ENCODE measurements at places on chromosomes 3 and 15.
A peak's percentile ranks its signal among the peaks of the same experiment; 100 is the strongest.

DNA sequence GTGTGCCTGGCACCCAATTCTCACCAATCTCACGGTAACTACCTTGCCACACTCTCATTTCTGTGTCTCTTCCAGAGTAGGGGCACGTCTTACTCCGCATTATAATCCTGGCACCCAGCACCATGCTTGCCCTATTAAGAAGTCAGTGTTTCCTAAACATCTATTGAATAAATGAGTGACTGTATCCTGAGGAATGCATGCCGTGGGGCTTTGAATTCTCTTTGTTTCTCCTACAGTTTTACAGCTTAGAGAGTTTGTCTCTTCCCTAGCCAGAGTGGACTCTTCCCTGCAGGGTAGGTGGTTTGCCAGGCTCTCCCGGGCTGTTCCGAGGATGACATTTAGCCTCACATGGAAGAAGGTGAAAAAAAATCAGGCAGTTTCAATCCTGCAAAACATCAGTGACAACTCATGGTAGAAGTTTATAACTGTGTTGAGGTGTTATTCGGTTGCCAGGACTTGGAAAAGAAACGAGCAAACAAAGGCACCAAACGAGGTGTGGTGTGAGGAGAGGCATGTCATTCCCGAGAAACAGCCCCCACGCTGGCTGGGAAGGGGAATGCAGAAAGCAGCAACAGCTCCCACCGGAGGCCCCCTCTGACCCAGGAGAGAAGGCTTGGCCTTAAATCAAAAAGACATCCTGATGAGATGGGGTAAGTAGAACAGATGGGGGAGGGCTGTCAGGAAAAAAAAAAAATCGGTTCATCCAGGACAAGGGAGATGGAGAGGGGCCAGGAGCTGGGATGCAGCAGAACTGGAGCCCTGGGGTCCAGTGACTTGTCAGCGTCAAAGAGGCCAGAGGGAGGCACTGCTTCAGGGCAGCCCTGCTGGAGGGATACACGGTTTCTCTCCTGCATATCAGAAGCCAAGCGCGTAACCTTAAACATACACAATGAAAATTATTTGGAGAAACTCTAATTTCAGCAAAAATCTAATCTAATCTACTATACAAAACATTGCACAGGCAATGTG is 168.4 kb upstream of the ARRDC4 start:
- no peak for DNase-seq

GRCh38 chr15:42101861-42102260 is 7.5 kb upstream of the PLA2G4D start:
- no peak for DNase-seq

DNA sequence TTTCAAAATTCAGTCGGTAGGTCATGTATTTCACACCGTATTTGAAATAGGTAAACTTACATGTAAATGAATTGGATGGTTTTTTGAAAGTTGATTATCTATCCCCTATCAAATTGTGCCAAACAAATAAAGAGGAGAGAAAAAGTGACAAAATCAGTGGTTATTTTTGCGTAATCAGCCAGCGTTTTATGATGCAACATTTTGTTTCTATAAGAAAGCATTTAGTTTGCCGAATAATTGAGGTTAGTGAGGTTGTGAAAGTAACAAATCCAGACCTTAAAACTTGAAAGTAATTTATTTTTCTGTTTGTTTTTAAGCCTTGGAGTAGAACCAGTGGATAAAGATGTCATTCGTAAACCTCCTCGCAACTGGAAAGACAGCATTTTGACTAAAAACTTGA is 29.3 kb downstream of the ASTE1 start:
- no peak for DNase-seq

DNA sequence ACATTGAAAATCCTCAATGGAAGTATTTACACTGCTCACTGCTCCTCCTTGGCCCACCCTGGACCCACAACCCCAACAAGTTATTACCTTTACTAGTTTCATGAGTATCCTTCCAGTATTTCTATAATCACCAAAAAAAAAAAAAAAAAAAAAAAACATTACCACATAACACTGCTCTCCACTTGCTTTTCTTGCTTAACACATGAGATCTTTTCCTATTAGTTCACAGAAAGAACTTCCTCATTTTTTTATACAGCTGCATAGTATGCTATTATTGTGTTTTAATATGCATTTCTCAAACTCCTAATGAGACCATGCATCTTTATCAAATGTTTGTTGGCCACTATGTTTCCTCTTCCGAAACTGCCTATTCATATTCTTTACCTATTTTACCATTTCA is 14.6 kb downstream of the GABPB1 start:
- no peak for DNase-seq

DNA sequence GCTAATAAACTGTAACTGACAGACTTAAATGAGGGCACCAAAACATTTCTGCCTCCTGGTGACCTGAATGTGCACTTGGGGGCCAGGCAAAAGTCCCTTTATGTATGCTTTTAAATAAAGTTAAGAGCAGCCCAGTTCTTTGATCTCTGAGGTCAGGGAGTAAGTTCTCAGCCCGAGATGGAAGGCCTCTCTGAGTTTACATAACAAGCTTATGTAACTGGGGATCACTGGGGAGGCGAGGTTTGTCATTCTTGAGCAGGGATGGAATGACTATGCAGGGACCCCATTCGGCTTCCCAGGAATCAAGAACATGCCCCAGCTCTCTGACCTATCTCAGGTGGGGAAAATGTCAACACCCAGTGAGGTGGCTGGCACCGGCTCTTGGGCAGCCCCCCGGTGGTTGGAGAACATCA is 198.7 kb upstream of the BHLHE40 start:
- DNase-seq = no peak

- DNase-seq = no peak
Observed at GRCh38 chr15:70431854-70432253, 331.5 kb downstream of the UACA start.

- no peak for DNase-seq
Observed at GRCh38 chr15:41923401-41923997, 29.6 kb upstream of the SPTBN5 start.

DNA sequence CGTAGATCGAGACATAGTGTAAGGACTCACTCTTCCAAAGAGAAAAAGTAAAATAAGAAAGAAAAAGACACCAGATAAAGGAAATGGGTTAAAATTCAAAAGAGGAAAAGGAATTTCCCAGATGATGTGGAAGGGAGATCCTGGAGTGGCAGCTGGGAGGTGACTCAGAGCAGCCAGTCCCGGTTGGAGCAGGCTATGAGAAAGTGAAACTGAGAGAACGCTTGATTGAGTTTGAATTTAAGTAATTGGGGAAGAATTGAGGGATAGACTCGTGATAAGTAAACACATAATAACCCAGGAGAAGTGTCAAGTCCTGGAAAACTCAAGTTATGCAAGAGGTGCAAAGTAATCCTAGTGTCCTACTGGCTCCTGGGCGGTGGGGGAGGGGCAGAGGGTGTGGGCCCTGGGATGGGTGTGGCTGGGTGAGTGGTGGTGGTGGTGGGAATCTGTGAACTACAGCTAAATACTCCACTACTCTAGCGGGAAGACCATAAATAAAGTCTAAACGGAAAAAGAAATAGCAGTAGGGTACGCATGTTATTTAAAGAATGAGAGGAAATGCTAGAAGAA is 1.2 kb downstream of the PRR20G start:
- DNase-seq = peak; percentile 61

GRCh38 chr3:88180398-88180999 is 30.7 kb downstream of the C3orf38 start:
- peak; percentile 1 for DNase-seq

GRCh38 chr3:59304296-59304695 is 254.5 kb upstream of the CFAP20DC start:
- DNase-seq = no peak

- no peak for DNase-seq
Observed at GRCh38 chr3:44674211-44674610, 25.7 kb downstream of the ZNF35 start.

GRCh38 chr3:140731440-140732119 is 53.7 kb downstream of the TRIM42 start:
- DNase-seq = no peak

GRCh38 chr3:38345879-38346586 is 552 bp upstream of the XYLB start:
- DNase-seq = no peak

DNA sequence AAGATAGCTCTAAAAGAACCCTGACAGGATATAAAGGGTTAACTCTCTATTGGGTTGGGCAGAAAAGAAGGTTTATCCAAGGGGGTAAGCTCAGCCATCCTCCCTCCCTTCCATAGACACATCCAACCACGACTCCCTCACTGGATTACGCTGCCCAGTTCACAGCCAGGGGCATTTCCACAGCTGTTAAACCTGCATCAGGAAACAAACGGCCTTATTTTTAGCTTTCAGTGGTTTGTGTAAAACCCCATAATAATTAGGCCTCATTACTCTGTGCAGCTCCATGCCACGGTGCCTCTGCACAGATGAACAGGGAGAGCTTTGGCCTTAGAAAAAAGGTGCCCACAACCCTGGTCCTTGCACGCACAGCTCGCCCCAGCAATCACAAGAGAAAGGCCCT is 110.6 kb downstream of the GABRB3 start:
- no peak for DNase-seq

GRCh38 chr3:69330891-69331400 is 54.9 kb downstream of the FRMD4B start:
- no peak for DNase-seq

DNA sequence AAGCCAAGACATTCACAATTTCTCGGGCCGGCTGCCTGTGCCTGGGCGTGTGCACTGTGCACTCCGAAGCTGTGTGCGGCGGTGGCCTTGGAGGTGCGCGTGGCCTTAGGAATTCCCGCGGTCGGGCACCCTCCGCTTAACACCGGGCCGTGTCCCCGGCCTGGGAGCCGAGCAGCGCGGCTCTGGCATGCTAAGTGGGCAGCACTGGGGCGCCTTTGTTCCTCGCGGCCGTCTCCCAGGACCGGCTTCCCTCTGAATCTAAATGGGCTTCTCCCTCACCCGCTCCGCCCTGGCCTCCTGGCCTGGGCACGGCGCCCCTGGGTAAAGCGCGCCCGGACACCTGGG is 498 bp upstream of the ARNT2 start:
- DNase-seq = peak; percentile 65

- DNase-seq = no peak
Observed at GRCh38 chr3:103388214-103388613, 953.4 kb downstream of the ZPLD1 start.

GRCh38 chr3:46852839-46853355 is 10.3 kb downstream of the MYL3 start:
- no peak for DNase-seq

- no peak for DNase-seq
Observed at GRCh38 chr15:48631176-48631770, 14.2 kb downstream of the FBN1 start.

DNA sequence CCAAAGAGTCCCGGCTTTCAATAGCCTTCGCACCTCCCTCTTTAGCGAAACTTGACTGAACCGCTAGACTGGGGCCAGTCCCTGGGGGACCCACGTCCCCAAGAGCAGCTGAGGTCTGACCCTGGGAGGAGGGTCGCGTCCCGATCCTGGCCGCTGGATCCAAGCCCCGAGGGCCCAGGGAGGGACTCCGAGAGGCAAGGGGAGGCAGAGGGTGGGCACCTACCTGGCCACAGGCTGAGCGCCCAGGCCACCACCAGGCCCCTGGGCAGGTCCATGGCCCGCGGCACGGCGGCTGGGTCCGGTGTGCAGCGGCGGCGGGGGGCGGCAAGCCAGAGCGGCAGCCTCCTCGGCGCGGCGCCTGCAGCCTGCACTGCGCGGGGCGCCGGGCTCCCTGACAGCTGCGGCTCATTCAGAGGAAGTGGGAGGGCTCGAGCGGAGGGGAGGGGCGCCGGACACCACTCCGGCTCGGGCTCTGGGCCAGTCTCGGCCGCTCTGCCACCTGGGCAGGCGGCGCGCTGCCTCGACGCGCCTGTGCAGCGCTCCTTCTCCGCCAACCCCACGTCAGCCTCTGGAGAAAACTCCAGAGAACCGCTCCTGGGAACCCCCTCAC is at the start of gene ITGA11:
ITGA11 (minus strand) TSS at position 372 of the 610 bp plus-strand sequence; CDS start at position 275, 97 bp downstream.
- peak; percentile 76 for DNase-seq

DNA sequence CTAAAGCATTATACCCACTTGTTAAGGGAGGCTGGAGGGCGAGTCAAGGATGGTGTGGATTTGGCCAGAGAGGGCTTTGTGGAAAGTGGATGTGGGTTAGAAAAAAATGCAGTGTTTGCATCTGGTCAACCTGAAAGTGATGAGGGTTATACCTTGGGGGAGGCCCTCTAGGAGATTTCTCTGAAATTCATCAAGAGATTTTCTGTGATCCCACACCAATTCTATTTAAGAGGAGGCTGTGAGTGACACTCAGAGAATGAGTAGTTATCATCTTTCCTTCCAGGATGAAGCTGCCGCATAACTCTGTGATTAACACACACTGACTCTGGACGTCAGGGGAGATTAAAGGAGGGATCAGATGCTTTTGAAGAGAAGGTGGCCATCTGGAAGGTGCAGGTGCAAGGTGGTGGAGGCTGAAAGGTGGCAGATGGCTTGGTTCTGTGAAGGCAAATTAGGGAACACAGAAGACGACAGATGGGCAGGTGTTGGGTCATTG is 54.8 kb downstream of the ANAPC13 start:
- DNase-seq = peak; percentile 88

- DNase-seq = no peak
Observed at GRCh38 chr3:7205962-7206361, 345.0 kb downstream of the GRM7 start.

DNA sequence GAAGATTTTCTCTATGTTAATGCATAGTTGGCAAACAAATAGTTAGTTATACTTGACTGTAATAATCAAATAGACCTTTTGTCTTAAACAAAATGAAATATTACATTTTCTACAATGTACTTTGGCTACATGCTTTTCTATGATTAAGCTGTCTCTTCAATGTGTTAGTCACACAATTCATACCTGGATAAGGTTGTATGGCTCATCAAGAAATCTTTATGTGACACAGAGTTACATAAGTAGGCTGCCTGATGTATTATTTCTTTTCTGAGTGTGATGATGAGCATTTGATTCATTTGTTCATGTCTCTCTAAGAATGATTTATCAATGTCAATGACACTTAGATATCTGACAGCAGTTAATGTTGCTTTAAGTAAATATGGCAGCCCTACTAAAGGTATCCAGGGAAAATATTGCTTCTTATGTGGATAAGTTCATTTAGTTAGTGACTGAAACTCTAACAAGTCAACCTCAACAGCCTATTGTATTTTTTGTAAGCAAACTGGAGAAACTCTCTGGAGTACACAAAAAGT is 157.4 kb upstream of the SOX2 start:
- DNase-seq = no peak

GRCh38 chr3:23840521-23840920 is 34.8 kb downstream of the UBE2E1 start:
- DNase-seq = peak; percentile 8

DNA sequence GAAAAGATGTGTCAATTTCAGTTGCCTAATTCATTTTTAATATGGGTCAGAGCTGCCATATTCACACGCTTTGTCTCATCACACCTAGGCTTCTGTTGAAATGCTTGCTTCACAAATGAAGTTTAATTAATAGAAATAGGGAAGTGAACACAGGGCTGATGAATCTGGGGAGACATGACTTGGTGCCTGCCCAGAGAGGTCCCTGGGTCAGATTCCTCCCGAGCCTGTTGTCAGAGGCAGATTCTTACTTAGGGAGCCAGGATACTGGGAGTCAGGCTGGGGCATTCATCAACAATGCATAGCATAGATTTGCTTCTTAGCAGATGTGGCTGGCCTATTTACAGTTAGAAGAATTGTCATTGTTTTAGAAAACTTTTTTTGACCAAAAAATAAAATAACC is 90.6 kb downstream of the CACNA1D start:
- DNase-seq = no peak

GRCh38 chr15:88890495-88890894 is 4.8 kb downstream of the HAPLN3 start:
- no peak for DNase-seq
